ENCODE measurements at places on chromosomes 1 and 21.

DNA sequence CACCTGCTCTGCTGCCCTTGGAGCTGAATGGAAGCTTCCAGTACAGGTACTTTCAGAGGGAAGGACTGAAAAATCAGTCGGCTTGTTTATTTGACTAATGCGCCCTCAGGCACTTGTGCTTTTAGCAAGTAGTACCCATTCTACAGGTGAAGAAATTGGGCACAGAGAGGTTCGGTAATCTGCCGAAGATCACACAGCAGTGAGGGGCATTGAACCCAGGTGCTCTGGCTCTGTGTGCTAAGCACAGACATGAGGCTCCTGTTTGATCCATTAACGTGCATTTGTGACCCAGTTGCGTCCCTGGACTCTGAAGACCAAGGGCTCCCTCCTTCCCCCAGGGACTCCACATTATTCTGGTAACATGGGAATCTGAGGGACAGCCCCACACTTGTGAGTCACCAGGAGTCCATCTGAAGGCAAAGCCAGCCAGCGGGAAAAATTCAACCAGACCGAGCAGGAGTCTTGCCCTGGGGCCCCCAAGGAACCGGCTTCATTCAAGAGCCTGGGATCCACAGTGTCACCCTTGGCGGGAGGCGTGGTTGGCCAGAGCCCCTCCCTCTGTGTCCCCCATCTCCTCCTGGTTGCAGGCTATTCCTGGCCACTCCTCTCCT is 192.4 kb upstream of the ARHGEF16 start:
- DNase-seq: no peak

GRCh38 chr1:227072991-227073390 is 132.9 kb downstream of the COQ8A start:
- DNase-seq: no peak

DNA sequence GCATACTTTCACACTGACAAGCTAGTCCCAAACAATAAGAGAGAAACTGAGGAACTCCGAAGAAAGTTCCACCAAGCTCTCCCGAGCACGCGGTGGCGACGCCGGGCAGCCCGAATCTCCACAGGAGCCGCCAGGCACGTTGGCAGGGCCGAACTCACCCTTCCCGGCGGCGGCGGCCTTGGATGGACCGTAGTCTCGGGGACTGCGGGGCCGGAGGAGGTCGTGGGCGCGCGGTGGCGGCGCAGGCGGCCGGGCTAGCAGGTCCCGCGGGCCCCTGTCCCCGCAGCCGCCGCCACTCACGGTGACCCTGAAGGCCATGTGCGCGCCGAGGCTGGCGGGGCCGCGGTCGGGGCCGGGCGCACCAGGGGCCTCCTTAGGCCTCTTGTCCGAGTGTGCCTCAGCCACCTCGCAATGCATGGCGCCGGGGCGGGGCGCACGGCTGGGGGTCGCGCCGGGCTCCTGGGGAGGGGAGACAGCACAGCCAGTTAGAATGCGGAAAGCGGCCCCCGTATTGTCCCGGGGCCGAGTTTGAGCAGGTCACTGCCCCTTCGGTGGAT is 1.2 kb downstream of the GLIS1 start:
- DNase-seq: no peak

- DNase-seq: no peak
These were observed 173.3 kb downstream of the CAMTA1 start for GRCh38 chr1:6958407-6959030.

DNA sequence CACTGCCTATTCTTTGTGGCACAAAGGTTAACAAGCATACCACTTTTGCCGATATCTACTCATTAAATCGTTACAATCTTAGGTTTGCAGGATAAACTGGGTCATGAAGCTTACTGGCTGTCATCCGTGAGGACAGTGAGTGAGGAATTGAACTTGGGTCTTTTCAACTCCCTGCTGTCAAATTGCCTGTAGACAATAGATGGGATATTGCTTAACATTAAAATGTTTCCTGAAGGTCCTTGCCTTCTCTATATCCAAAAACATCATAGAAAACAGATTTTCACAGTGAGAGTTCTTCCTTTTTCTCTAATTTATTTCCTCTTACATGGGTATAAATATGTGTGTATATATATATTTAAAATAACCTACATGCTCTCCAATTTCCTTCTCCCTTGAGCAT is 257.8 kb downstream of the LMO4 start:
- no peak for DNase-seq

GRCh38 chr1:180236698-180237509 is 6.8 kb downstream of the LHX4 start:
- DNase-seq: peak; percentile 14

- peak; percentile 90 for DNase-seq
These were observed 83.2 kb downstream of the TM2D1 start for GRCh38 chr1:61641578-61642336.

Data from sigmoid colon (tissue), 7 donors.